ENCODE measurements at places on chromosomes 16 and 17.

- no peak for DNase-seq
These were observed 3.9 kb upstream of the FXR2 start for GRCh38 chr17:7618608-7619007.

GRCh38 chr17:4940555-4941318 is 669 bp downstream of the RNF167 start:
- DNase-seq, result no peak

GRCh38 chr17:34177642-34178041 is 77.4 kb upstream of the CCL2 start:
- DNase-seq, result no peak

- DNase-seq, result no peak
These were observed 5.5 kb downstream of the MAP2K3 start for GRCh38 chr17:21289902-21290571.

DNA sequence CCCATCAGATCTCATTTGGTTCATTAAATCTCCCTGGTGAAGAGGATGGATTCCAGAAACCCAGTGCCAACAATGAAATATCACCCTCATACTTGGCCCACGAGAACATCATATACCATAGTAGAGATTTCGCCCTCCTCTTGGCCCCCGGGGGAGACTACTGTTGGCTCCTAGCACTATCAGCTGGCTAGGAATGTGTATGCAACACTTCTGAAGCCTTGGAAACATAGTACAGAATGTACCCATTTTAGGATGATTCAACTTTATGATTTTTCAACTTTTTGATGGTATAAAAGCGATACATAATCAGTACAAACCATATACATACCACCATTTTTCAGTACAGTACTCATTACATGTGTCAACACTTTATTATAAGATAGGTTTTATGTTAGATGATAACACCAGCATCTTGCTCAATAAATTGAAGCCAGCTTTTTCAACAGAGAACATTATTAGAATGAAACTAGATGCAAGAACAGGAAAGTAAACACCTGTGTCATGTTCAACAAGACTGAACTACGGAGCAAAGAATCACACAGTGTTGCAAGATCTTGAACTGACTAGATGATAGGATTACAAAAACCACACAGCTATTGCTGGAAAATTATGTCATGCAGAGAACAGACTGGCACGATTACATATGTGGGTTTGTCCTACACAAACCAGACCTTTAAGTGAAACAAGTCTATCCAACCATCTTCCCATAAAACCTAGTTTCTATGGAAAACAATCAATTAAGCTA is 17.2 kb downstream of the RSL1D1 start:
- no peak for DNase-seq

GRCh38 chr16:11067266-11067665 is 122.9 kb downstream of the CLEC16A start:
- no peak for DNase-seq
